ENCODE measurements at places on chromosomes 1 and 21.

DNA sequence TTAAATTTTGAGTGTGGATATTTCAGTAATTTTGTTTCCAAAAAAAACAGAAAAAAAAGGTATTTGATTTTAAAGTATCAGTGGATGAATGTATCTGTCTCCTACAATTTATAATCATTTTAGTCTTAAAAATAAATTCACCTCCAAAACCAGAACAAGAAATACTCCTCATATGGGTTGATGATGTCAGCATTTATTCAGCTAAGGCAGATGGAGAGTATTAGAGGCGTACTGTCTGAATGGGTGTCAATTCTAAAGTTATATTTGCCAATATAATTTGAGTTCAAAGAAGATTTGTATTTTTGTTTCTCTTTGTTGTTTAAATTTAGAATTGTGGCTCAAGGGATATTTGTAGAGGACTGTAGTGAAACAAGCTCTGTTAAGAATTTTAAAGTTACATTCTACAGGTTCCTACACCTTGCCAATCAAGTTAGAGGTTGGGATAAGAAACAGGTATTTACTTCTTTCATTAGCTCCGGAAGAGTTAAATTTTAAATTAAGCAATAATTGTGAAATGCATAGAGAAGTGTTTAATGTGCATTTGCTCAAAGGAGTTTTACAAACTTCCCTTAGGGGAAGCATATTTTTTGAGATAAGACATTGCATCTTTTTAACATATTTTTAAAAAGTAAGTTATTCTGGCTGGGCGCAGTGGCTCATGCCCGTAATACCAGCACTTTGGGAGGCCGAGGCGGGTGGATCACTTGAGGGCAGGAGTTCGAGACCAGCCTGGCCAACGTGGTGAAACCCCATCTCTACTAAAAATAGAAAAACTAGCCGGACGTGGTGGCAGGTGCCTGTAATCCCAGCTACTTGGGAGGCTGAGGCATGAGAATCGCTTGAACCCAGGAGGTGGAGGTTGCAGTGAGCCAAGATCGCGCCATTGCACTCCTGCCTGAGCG lies 1.2 kb downstream of the PLA2G4A start:
- no peak for DNase-seq

DNA sequence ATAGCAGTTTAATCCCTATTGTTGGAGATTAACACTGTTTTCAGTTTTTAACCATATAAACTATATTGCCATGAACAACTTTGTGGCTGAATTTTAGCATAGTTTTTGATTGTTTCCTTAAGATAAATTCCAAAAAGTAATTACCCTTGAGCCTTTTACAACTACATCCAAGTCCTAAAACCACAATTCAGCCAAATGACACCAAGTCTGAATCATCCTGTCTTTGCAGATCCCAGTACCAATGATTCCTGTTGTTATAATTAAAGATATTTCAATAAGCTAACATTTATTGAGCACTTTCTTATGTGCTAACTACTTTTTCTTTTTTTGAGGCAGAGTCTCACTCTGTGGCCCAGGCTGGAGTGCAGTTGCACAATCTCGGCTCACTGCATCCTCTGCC lies 35.6 kb downstream of the IL23R start:
- DNase-seq = no peak

- no peak for DNase-seq
Measured at GRCh38 chr1:16015960-16016901, 1.6 kb downstream of the HSPB7 start.

- no peak for DNase-seq
Measured at GRCh38 chr1:207366022-207366421, 44.5 kb downstream of the CD55 start.

DNA sequence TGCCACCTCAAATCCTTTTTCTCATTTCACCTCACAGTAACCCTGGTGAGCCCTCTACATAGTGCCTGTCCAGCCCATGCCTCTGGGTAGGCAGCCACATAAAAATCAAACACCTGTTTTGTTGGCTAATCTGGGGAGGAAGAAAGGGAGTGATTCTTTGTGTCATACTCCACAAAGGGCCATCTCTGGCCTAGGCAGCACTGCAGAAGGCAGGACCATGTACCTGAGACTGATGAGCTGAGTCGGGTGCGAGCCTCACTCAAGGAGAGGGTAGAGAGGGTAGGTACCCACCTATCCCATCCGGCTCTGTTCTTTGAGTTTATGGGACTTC lies 7.8 kb downstream of the TUFT1 start:
- DNase-seq = no peak

DNA sequence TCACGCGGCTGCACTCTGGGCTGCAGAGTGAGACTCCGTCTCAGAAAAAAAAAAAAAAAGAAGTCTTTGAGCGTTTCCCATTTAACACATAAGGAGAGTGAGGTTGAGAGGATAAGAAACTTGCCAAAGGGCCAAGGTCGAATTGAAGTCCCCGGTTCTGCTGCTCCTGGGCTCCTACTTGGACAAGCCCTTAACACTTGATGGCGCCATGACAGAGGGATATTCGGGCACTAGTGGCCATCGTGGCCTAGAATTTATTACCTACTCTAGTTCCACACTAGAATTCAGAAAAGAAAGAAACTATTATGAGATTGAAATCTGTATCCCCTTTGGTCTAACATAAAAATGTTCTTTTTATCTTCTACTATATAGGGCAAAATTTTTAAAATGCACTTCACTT lies 65.7 kb upstream of the NEK2 start:
- DNase-seq = no peak

GRCh38 chr1:20437640-20438039 lies 48.4 kb downstream of the CAMK2N1 start:
- DNase-seq = no peak

GRCh38 chr21:22993822-22994574 lies 1995.8 kb downstream of the NCAM2 start:
- DNase-seq = no peak

- no peak for DNase-seq
Measured at GRCh38 chr1:228407106-228408040, 738 bp upstream of the TRIM11 start.

- DNase-seq = no peak
Measured at GRCh38 chr1:78855258-78855657, 151.3 kb downstream of the ADGRL4 start.

- no peak for DNase-seq
Measured at GRCh38 chr1:46158312-46159281, 16.3 kb upstream of the TSPAN1 start.

DNA sequence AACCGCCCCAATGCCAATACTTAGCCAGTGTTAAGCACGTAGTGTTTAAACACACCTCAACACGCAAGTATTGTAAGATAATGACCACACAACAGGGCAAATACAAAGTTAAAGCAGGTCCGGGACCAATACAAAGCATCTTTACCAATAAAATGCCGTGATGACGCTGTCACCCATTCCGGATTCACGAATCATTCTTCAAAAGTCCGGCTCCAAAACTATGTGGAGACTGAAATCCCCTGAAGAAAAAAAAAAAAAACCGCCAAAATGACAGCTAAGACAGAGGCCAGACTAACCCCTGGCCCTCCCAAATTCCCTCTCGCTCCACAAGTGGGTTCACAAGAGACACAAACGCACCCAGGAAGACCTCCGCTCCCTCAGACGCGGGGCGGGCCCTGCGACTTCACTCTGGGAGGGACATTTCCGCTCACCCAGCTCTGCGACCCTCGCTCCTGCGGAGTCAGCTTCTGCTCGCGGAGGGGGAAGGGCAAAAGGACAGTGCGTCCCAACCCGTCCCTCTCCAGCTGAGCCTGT lies 625 bp upstream of the DARS2 start:
- no peak for DNase-seq

All from activated CD4-positive, CD25-positive, alpha-beta regulatory T cell (primary cell).